ENCODE measurements at places on chromosomes 7 and 10.

DNA sequence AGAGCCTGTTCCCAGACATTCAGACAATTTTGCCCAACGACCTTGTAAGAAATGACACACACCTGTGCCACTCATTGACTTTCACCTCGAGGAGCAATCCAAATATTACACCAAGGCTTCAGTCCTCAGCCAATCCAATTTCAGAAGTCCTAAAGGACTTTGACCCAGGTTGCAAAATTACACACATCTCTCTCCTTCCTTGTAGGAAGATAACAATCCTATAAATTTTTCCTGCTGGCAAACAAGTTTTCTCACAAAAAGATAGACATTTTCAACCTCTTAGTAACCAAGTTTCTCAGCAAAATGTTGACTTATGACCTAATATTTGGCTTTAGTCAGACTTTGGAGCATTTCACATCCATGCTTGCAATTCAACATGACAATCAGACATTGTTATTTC lies 745.0 kb downstream of the GRID1 start:
- DNase-seq: no peak

DNA sequence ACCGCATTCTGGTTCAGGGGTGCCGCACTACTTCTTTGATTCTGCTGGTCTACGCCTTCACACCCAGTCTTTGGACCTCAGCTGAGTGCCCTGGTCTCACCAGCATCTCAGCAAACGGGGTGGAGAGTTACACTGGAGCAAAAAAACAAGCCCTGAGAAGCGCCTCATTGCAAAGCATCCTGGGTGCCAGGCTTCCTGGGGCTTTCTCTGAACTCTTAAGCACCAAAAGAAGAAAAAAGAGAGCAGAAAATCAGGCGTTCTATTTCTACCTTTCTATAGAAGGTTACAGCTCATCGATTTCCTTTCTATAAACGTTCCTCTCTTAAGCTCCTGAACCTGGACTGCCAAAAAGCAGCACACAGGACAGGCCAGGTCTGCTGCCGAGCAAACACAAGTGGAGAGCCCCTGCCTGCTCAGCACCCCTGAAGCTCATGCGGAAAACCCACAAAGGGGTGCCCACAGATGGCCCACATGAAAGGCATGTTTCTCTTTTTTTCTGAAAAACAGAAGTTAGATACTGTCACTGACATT lies 217.9 kb downstream of the SFMBT2 start:
- DNase-seq: peak; percentile 55

GRCh38 chr7:12716722-12717121 lies 29.3 kb downstream of the ARL4A start:
- no peak for DNase-seq

GRCh38 chr7:106372595-106373318 lies 88.0 kb upstream of the NAMPT start:
- DNase-seq: no peak

GRCh38 chr10:51270936-51271530 lies 196.7 kb downstream of the PRKG1 start:
- DNase-seq: no peak

DNA sequence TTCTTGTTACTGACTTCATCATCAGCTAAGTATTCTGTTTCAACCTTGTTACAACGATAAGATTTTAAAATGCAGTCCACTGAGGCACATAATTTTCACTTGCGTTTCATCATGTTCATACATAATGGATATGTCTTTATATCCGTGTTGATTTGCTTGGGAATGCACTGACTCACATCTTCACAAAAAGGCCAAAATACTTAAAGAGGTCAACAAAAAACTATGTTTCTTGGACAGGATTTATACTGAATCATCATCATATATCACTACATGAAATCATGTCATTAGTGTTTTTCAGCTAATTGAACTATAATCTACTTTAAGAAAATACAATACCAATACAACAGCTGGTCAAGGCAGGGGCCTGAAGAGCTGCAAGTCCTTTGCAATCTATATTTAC lies 324.5 kb upstream of the KLF6 start:
- DNase-seq: no peak

- DNase-seq: no peak
These were observed 51.7 kb downstream of the ADRA2A start for GRCh38 chr10:111128331-111129180.

GRCh38 chr7:104093127-104093526 lies 103.7 kb upstream of the RELN start:
- DNase-seq: no peak

- DNase-seq: no peak
These were observed 56.2 kb downstream of the CC2D2B start for GRCh38 chr10:95963991-95964389.

Measured in stimulated activated CD4-positive, alpha-beta T cell treated with anti-CD3 and anti-CD28 coated beads, Interleukin-2, amount 100 ng/mL, for 24 hours (primary cell).